ENCODE measurements at places on chromosomes 7 and 10.

DNA sequence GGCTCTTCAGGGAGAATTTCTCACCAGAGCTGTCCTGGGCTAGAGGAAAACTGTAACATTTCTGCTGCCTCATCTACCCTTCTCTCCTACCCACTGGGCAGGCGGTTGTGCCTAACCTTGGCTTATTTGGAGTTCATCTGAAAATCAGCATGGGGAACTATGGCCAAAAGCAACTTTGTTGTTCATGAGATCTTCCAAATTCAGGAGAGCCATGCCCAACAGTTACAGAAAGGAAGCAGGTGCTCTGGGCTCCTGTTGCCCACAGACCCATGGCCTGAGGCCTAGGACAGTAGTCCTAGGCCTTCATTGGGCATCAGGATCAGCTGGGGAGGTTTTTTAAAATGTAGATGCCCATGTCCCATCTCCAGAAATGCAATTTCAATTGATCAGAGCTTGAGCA lies 85.2 kb downstream of the GRID1 start:
- DNase-seq: no peak

DNA sequence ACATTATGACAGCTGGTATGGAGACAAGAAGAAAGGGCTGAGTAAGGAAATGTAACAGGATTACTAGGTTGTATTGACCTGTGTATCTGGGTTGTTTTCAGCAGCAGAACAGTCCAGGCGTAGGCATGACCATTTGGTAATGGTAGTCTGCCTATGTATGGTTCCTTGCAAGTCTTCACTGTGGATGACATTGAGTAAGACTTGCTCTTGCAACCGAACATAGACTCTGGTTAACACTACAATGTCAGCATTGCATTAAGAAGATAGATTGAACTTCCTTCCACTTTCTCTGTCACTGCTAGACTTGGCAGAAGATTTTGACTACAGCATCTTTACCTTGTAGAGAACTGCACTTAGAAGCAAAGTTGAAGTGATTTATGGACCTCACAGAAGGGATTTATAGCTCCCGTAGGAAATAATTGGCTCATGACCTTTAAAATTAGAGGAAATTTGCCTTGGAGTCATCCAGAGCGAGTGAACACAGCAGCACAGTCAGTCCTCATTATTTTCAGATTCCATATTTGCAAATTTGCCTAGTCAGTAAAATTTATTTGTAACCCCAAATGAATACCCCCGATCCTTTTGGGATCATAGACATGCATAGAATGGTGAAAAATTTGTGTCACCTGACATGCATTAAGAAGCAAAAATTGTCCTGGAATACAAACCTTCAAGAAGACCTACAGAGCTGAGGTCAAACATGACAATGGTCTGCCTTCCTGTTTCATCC lies 79.6 kb upstream of the STRIP2 start:
- DNase-seq: no peak

DNA sequence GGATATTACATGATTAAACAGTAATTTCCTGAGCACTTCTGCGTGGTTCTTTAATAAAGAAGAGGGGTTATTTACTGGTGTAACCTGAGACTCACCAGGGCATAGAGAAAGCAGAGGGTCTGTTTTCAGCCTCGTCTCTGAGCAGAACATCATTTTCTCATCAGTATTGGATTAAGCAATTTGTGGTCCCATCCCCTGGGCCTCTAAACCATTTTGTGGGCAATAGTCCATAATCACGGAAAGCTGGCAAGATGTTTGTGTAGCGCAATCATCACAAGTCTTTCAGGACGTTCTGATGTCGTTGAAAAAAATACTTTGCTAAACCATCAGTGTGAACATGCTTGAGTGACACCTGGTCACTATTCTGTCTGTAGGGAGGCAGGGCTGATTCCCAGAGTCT lies 37.1 kb upstream of the SEC61G start:
- DNase-seq: no peak

DNA sequence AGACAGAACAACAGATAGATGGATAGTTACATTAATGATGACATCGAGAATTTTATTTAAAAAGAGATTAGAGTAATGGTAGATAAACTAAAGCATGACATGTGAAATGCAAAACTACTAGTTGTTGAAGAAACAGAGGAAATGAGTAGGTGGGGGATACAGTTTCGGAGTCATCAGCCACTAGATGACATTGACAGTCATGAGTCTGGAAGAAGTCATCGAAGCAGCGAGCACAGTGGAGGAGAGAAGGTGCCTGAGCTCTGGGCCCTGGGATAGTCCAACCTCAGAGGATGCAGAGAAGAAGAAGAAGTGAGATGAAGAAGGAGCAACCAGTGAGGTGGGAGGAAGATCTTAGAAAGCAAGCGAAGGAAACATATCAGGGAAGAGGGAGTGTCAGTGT lies 20.2 kb upstream of the SEC61A2 start:
- DNase-seq: no peak

DNA sequence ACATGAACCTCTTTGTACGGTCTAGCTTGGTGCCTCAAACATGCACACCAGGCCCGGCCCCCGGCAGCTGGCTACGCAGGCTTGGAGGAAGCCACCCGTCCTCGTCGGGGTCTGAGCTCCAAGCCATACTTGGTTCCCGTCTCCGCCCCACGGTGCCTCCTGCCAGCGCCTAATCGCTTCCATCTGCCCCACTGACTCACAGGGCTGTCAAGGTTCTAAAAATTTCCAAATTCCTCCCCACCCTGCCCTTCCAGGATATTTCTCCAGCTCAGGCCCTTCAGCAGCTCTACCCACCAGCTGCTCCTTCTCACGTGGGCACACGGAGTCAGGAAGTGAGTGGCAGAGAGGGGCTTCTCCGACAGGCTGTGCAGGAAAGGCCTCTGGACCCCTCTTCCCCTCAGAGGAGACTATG lies 38.8 kb downstream of the TMEM270 start:
- no peak for DNase-seq

DNA sequence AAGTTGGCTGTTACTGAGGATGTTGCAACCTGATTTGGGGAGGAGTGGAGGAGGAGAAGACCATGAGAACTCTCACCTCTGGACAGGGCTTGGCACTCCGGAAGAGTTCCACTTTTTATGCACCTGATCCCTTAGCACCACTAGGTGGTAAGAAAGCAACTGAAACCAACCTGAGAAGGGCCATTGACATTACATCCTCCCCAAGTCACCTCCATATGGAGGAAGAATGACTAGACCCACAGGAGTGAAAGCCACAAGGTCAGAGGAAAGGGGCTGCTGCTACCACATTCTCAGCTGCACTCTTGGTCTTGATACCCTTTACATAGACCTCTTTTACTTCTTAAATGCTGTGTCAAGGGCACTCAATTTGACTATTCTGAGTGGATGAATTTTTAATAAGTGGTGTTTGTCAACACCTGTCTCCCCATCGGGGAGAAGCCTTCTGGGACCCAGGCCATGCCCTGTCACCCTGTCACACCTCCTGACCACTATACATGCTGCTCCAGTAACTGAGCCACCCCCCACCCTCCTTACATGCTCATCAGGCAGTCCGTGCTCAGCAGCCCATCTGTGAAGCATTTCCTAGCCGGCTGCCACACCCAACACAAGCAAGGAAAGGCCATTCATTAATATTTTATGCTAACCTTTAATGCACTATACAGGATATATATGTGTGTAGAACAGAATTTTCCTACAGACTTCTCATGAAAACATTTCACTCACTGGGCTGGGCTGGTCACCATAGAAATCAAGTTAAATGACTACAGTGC lies 362.9 kb downstream of the GFRA1 start:
- no peak for DNase-seq

DNA sequence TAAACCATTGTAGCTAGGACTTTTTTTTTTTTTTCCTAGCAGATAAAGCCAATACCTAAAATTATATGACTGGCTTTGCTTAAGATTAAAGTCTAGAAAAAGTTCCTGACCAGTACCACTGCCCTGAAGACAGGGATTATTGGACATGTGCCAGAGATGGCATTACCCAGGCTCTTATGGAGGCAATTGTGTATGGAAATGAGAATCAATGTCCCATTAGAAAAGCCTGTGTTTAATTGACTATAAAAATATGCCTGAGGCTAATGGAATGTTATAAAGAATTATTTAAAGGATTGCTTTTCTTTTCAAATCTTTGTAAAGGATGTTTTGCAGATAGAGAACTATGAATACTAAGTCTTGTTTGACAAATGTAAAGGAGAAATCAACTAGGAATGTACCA lies 196.7 kb downstream of the ANK3 start:
- no peak for DNase-seq

- DNase-seq: no peak
Measured at GRCh38 chr7:151763420-151763984, 113.4 kb downstream of the PRKAG2 start.

GRCh38 chr10:78177491-78178185 lies 144.0 kb downstream of the RPS24 start:
- no peak for DNase-seq

DNA sequence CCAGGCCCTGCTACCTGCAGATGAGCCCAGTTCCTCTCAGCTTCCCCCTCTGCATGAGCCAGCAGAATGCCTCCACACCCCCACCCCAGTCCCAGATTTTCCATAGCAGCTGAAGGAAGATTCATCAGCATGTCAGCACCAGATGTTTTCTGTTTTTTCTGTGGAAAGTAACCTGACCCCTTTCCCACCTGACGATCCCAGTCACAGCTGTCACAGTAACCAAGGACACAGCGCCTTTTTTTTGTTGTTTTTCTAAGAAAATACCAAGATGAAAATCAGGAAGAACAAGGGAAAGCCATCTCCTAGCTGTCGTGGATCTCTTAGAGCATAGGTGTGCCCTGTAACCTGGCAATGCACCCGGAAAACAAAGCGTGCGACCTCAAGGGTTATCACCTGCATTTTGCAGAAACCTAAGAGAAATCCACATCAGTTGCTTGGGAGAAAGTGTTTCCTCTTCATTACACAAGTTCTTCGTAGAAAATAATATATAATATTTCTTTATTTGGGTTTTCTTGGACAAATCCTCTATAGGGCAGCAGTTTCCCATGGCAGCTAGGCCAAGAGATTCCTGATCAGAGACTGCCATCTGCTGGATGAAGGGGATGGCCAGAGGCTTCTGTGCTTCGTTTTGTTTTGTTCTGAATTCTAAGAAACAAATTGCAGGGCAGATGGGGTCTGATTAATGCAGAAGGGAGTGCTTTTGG lies 401.9 kb downstream of the TNS3 start:
- peak; percentile 39 for DNase-seq

Data from CD14-positive monocyte (primary cell).